Activated effector memory CD4-positive, alpha-beta T cell treated with Interleukin-2 at 50 U/mL for 16 hours (primary cell): ENCODE measurements at places on chromosomes 5 and 9.
A peak's percentile ranks its signal among the peaks of the same experiment; 100 is the strongest.

- DNase-seq: no peak
These were observed 205.2 kb downstream of the CSNK1G3 start for GRCh38 chr5:123717139-123717538.

DNA sequence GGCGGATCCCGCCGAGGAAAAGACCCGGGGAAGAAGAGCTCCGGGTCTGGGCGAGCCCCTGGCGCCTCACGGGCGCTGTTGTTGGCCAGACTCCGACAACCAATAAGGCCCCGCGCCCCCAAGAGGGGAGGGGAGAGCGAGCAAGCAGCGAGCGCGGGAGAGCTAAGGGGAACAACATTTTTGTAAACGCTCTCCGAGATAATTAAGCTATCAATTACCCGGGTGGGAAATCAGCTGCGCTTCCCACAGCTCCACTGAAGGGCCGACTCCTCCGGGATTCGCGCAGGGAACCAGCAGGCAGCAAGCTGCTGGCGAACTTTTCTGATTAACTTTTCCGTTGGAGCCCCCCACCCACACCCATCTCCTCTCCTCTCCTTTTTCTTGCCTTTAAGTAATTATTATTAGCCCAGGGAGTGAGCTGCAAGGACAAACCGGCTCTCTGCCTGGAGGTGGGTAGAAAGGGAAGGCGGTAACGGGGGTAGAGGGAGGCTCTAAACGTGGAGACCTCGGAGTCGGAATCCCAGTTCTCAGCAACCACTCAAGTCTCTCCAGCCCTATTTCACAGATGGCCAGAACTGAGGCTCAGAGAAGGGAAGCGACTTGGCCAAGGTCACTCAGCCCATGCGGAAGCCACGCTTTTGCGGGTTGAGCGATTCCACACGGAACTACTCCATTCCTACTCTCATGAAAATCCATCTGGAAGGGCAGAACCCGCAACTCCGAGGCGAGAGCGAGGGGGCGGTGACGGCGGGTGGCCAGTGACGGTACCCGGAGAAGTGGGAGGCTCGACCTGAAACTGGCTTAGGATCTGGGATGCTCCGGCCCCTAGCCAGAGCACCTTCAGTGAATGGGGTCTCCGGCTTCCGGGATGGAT is 1.3 kb downstream of the ASTN2 start:
- no peak for DNase-seq

GRCh38 chr5:153508700-153509099 is 18.2 kb downstream of the GRIA1 start:
- DNase-seq: no peak

- DNase-seq: no peak
These were observed 71.6 kb upstream of the FSTL4 start for GRCh38 chr5:133683646-133684596.

- DNase-seq: no peak
These were observed 20.8 kb upstream of the ADRB2 start for GRCh38 chr5:148805326-148806290.

DNA sequence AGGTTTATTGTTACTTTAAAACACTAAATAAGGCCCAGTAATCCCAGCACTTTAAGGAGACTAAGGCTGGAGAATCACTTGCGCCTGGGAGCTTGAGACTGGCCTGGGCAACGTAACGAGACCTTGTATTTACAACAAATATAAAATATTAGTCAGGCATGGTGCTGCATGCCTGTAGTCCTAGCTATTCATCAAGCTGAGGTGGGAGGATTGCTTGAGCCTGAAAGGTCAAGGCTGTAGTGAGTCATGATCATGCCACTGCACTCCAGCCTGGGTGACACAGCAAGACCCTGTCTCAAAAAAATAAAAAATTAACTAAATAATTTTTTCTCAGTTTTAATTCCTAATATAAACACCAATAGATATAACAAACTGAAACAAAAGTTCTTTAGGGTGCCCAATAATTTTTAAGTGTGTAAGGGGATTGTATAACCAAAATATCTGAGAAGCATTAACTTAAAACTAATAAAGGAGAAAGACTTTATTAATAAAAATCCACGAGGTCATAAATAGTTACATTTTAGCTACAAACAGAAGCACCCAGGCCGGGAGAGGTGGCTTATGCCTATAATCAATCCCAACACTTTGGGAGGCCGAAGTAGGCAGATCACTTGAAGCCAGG is 32.7 kb downstream of the FAM13B start:
- DNase-seq: no peak

DNA sequence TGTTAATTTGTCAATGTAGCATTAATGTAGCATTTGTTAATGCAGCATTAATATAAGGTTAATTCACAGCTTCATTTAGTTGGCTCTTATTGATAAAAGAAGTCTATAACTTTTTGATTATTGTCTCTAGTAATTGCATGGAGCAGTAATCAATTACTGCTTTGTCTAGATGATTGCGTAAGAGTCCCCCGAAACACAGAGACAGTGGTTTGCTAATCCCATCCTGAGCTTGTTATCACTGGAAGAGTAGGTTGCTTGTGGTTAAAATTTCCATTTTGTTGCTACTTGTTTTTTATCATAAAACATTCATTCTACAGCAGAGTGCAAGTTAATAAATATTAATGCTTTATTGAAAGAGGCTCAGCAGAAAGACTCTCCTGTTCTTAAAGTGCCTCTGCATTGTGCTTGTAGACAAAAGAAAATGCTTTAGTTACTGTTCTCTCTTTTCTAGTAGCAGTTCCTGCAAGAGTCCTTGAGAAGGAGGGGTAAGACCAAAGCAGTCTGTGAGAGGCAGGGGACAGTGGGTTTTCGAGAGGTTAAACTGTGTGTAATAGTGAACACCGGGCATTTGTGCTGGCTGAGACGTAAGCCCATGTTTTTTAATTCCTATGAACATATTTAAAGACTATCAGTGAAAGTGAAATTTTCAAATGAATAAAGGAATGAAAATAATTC is 291.7 kb downstream of the TRPM3 start:
- DNase-seq: no peak

- DNase-seq: no peak
These were observed 2.1 kb upstream of the CAMLG start for GRCh38 chr5:134736173-134736812.

- no peak for DNase-seq
These were observed 44.4 kb downstream of the FNBP1 start for GRCh38 chr9:129998491-129999140.

DNA sequence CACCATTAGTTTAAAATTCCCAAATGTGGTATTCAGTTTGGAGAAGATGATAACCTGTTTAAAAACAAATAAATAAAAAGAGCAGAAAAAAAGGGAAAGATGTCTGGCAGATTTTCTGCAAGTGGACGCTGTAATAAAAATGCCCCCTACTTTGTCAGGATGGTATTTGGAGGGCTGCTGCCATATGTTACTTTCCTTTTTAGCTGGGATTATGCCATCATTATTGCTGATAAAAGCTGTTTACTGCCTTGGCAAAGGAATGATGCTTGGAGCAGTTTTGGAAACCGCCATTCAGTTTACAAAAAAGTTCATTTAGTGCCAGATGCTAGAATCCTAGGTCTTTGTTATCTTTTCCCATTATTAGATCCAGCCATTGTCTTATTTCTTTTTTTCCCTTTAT is 104.8 kb downstream of the PBX3 start:
- DNase-seq: no peak

- DNase-seq: no peak
These were observed 47.6 kb downstream of the GGTA1 start for GRCh38 chr9:121452085-121452484.

DNA sequence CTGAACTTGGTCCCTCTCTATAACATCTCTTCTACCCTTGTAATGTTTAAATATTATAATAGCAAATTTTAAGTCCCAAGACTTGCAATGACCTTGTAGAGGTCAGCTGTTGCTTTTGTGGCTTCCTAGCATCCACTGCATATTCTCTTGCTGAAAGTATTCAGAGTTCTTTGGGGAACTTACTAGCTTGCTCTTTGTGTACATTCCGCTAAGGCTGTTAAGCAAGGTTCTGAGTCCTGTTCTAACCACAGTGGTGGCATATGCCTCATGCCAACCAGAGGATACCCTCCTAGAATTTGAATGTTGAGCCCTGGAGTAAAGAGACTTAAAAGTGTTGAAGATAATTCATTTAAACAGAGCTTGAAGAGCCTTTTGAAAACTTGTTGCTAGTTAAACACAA is 570.9 kb downstream of the TLE1 start:
- DNase-seq: no peak

- no peak for DNase-seq
These were observed 48.9 kb downstream of the PFDN1 start for GRCh38 chr5:140253985-140254384.

DNA sequence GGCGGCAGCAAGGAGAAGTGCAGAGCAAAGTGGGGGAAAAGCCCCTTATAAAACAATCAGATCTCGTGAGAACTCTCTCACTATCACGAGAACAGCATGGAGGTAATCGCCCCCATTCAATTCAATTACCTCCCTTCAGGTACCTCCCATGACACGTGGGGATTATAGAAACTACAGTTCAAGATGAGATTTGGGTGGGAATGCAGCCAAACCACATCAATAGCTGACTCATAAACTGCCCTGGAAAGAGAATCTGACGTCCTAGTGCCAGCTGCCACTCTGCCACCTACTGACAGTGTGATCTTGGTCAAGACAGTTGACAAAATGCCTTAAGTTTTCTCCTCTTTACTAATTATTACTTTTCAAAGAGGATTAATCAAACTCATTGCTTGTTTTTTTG is 128.3 kb downstream of the GPBP1 start:
- peak; percentile 14 for DNase-seq

GRCh38 chr9:134301387-134302129 is 24.7 kb upstream of the RXRA start:
- DNase-seq: peak; percentile 60

DNA sequence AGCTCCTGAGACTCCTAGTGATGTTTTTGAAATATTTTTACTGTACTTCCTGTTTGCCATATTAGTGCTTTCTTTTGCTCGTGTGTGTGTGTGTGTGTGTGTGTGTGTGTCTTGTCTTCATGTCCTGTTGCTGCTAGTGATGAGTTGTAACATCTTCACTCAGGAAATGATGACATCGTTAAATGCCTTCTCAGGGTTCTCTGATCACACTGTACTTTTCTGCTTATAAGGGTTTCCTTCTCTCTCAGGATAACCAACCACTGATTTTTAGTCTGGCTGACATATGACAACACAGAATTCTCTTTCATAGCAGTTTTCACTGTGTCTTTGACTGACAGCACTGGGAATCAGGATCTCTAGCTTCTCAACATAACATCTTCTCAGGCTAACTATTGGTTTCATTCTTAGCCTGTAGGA is 16.1 kb downstream of the SV2C start:
- no peak for DNase-seq

DNA sequence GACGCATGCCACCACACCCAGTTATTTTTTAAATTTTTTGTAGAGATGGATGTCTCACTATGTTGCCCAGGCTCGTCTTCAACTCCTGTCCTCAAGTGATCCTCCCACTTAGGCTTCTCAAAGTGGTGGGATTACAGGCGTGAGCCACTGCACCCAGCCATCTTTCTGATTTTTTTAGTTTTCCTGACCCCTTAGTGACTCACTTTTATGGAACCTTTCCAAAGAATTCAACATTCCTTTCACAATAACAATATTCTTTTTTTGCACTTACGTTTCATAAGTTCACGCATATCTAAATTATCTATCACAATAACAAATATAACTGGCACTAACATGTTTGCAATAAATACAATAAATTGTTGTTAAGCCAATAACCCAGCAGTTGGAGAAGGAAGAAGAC is 8.5 kb downstream of the ELOVL7 start:
- DNase-seq: no peak

GRCh38 chr5:153938191-153938842 is 100.4 kb downstream of the FAM114A2 start:
- DNase-seq: no peak

DNA sequence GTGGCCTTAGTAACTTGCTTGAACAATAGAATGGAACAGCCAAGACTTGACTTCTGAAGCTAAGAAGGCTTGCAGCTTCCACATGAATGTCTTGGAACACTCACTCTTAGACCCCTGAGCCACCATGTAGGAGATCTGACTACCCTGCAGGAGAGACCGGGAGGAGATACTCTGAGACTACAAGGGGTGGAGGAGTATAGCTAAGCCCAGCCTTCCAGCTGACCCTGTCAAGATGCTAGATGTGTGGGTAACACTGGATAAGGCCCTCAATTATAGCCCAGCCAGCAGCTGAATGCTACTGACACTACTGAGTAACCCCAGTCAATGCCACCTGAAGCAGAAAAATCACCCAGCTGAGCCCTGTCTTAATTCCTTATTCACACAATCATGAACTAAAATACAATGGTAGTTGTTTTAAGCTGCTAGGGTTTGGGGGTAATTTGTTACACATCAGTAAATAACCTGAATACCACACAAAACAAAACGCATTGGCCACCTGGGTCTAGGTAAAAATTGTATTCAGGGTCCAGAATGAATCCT is 180.9 kb downstream of the FSTL4 start:
- DNase-seq: no peak

DNA sequence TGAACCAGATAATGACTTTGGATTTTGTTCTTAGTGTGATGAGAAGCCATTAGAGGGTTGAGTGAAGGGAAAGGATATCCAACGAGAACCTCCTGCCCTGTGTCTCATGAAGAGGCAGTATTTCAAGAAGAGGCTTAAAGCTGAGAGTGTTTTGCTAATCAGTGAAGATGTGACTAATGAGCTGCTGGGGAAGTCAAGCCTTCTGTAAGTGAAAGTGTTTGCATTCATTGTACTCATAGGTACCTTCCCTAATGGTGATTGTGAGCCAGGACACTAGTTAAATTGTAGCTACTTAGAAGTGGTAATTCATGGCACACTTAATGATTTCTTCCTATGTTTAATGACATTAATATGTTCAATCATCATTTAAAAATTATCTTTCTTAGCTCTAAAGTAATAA is 23.7 kb downstream of the PIP5K1B start:
- DNase-seq: no peak

DNA sequence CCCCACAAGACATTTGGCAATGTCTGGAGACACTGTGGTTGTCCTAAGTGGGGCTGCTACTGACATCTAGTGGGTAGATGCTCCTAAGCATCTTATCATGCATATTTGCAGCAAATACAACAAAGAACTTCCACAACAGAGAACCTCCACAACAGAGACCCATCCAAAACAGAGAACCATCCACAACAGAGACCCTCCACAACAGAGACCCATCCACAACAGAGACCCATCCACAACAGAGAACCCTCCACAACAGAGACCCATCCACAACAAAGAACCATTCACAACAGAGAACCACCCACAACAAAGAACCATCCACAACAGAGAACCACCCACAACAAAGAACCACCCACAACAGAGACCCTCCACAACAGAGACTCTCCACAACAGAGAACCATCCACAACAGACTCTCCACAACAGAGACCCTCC is 32.8 kb downstream of the ARPC5L start:
- DNase-seq: no peak
